ENCODE measurements at places on chromosomes 4 and X.

GRCh38 chr4:18185491-18185890 lies 163.9 kb upstream of the LCORL start:
- DNase-seq: no peak

- DNase-seq: no peak
These were observed 3.9 kb downstream of the RBM10 start for GRCh38 chrX:47148946-47149345.

GRCh38 chr4:42750856-42751255 lies 94.0 kb upstream of the ATP8A1 start:
- no peak for DNase-seq

- no peak for DNase-seq
These were observed 4.3 kb upstream of the MAP7D3 start for GRCh38 chrX:136255541-136255940.

- no peak for DNase-seq
These were observed 741.8 kb upstream of the INTU start for GRCh38 chr4:126890994-126891393.

GRCh38 chr4:161314371-161314770 lies 849.4 kb downstream of the FSTL5 start:
- DNase-seq: no peak
